ENCODE measurements at places on chromosomes 16 and 17.

- no peak for DNase-seq
Observed at GRCh38 chr16:80263848-80264694, 276.7 kb upstream of the DYNLRB2 start.

DNA sequence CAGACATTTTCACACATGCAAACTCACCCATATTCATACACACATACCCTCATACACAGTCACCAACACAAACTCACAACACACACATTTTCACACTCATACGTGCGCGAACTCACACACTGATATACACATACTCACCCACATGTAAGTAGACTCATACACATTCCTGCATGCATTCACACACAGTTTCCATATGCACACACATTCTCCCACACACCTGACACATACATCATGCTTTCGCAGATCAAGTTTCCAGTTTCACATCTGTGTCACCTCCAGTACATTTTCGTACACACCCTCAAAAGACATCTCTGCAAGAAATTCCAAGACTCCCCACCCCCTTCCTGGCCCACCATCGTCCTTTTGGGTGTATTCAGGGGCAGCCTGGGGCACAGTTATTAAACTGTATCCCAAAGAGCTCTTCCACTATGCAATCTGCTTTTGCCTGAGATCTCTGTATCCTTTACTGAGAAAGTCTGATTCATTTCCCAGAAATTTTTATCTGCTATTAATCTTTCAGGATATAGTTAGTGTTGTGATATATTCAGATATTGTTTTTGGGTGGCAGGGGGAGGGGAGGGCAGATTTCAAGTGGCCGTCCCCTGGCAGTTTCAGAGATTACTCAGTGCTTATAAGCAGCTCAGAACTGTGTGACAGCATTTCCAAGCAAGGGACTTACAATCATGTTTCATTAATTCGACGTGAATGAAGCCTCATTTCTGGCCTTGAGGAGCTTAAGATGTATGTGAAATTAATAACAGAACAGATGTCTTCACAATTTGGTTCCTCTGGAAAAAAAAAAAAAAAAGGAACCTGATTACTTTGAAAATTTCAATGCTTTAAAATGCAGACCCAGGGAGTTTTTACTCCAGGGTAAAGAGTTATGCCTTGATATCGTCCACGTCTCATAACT lies 35.3 kb upstream of the MMP2 start:
- DNase-seq = no peak

DNA sequence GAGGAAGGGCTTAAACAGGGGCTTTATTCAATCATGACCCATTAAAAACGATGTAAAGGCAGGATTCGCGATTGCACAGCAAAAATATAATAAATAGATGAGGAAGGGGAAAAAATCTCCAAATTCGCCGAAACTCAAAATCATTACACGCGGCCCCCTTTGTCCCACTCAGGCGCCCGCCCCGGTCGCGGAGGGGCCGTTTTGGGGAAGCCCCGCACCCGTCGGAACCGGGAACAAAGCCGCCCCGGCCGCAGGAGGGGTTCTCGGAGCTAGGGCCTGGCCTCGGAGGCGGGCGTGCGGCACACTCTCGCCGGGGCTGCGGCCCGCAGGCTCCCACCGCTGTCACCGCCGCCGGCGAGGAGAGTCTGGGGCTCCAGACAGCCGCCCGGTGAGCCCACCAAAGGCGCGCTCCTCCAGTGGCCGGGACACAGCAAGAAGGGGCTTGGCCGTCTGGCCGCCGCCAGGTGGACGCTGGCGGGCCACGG lies 521 bp downstream of the C16orf87 start:
- DNase-seq = no peak

DNA sequence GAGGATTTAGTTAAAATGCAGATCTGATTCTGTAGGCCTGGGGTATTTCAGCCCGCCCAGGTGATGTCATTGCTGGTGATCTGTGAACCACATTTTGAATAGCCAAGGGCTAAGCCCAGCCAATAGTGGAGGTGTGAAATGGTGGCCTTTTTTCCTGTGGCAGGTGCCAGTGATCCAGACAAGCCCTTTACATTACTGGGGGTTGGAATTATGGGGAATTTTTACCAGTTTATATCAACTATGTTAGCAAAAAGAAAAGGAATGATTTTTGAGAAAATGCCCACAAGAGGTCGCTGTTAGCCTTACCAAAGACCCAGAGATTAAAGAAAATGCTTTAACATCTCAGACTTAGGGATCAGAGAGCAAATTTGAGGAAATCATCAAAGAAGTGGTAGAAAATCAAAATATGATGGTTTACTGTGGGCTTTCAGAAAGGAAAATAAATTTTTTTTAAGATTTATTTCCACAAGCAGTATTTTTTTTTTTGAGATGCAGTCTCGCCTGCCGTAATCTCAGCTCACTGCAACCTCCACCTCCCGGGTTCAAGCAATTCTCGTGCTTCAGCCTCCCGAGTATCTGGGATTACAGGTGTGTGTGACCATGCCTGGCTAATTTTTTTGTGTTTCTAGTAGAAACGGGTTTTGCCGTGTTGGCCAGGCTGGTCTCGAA lies 3.9 kb downstream of the VPS35L start:
- DNase-seq = peak; percentile 78

- DNase-seq = no peak
Observed at GRCh38 chr16:24357511-24357910, 101.4 kb downstream of the CACNG3 start.

GRCh38 chr16:88453217-88453531 lies at the start of gene ZFPM1:
ZFPM1 (plus strand) TSS chr16:88453280; CDS start chr16:88453639, 359 bp downstream.
- DNase-seq = no peak

- no peak for DNase-seq
Observed at GRCh38 chr16:8920645-8921346, 38.6 kb downstream of the LITAFD start.

GRCh38 chr17:10266296-10266876 lies 68.0 kb upstream of the GAS7 start:
- no peak for DNase-seq

DNA sequence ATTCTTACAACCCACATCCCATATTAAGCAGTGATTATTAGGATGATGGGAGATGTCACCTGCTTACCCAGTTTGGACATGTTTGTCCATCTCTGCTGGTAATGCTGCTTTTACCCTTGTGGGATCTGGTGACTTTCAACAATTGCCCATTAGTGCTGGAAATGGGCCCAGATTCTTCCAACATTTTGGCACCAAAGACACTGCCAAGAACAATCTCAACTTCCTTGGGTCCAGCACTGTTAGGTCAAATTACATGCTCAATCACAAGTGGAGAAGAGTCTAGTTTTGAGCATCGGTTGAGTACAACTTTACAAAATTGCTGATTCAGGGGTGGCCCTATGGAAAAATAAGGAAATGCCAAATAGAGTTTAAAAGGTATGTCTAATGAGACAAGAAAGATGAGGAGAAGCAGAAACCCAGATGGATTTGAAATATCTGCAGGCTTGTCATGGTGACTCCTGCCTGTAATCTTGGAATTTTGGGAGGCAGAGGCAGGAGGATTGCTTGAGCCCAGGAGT lies 13.0 kb upstream of the ZFP3 start:
- DNase-seq = no peak

DNA sequence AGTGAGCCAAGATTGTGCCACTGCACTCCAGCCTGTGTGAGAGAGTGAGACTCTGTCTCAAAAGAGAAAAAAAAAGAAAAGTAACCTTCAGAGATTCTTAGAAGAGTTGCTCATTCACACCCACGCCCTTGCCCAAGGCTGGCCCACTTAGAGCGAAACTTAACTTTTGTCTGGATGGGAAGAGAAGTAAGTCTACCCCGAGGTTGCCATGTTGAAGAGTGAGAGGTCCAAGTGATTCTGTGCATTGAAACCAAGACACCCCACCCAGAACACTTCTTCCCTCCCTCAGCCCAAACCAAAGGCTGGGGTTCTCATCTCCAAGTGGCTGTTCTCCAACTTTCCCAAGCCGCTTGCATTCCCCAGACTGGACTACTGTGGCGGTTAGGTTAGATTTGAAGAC lies 2.4 kb upstream of the CISD3 start:
- no peak for DNase-seq

GRCh38 chr17:75864448-75864871 lies 9.3 kb upstream of the WBP2 start:
- DNase-seq = peak; percentile 90

GRCh38 chr17:30232015-30232823 lies 3.3 kb downstream of the SLC6A4 start:
- DNase-seq = no peak

DNA sequence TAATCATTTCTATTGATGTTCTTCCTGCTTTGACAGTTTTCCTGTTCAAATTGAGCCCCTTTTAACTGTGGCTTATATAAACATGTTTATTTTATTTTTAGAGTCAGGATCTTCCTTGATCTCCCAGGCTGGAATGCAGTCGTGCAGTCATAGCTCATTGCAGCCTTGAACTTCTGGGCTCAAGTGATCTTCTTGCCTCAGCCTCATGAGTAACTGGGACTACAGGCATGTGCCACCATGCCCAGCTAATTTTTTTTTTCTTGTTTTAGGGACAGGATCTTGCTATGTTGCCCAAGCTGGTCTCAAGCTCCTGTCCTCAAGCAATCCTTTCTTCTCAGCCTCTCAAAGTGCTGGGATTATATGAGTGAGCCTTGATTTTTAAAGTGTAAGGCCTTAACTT lies 14.7 kb downstream of the PHKB start:
- no peak for DNase-seq

GRCh38 chr17:2435181-2435741 lies 34.4 kb upstream of the MNT start:
- DNase-seq = no peak

DNA sequence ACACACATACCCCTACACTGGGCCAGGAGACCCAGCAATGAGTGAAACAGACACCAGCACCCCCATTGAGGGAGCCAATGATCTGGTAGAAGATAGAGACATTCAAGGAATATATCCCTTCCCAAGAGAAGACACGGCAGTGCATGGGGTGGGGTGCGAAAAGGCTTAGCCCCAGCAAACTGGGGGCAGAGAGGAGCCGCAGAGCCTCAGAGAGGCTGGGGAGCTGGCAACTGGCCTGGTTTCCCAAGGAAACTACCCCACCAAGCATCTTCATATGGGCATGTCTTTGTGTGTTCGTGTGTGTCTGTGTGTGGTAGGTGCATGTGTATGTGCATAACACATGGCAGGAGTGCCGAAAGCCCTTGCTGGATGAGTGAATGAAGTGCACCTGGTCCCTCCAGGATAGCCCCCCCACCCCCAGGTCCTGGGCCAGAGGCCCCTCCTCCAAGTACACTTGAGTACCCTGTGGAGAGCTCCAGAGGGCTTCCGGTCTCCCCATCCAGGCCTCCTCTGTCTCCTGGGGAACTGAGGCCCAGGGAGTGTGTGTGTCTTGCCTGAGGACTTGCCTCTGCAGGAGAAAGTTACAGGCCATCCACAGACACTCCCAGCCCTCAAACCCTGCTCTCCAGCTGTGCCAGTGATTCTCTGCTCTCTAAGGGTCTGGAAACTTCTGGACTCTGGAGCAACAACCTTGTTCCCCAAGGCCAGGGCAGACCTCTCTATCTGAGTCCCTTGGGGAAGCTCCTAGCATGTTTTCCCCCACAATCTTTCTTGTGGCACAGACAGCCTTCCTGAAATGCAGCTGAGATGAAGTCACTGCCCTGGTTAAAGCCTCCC lies 15.9 kb downstream of the TBX2 start:
- DNase-seq = no peak

GRCh38 chr16:49466881-49467280 lies 93.3 kb downstream of the C16orf78 start:
- no peak for DNase-seq

DNA sequence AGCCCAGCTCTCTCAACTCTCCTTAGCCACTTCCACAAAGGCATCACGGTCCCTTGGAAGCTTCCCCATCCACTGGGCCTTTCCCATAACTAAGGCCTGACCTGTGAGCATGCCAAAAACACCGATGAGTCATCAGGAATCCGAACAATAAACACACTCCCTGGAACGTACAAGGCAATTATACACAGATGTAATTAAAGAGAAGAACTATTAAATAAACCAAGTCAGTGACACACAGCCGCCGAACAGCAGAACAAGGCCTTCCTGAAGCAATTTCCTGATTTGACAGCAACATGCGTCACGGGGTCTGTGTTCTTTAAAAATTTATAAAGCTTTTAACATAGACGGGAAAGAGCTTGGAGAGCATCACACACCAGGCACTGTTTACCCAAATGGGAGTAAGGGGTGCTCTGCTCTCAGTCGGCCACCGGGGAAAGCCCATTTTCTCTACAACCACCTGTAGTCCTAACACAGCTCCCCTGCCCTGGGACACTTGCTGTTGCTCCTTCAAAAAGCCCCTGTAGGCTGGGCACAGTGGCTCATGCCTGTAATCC lies 29.4 kb downstream of the COG7 start:
- DNase-seq = no peak

DNA sequence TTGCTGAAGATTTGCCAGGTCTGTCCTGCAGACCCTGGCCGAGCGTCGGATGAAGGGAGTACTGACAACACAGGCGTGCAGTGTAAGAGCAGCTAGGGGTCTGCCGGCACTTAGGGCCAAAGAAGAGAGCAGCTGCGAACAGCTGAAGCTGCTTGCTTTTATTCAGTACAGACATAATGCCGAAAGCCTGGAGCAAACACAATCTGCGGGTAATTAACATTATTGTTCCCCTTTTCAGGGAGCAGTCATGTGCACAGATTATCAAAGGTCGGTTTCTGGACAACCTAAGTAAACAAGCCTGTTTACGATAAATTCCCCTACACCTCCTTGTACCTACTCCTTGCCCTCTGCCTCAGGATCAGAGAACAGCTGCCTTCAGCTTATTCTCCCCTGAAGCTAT lies 12.0 kb upstream of the KRT23 start:
- DNase-seq = no peak

DNA sequence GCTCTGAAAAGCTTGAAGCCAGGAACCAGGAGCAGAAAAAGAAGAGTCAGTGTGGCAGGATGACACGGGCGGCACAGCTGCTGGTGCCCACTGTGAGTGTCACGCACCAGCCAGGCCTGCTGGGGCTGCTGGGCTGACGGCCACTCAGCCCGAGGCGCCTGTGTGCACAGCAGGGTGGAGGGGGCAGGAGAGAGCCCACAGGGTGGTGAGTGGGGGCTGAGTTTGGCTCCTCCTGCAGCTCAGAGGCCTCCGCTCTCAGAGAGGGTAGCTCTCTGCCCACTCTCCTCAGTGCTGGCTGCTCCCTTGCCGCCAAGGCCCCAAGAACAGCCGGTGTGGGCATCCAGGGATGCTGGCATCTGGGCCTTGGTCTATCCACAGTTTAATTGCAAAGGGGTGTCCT lies 59.6 kb downstream of the GSG1L start:
- no peak for DNase-seq

DNA sequence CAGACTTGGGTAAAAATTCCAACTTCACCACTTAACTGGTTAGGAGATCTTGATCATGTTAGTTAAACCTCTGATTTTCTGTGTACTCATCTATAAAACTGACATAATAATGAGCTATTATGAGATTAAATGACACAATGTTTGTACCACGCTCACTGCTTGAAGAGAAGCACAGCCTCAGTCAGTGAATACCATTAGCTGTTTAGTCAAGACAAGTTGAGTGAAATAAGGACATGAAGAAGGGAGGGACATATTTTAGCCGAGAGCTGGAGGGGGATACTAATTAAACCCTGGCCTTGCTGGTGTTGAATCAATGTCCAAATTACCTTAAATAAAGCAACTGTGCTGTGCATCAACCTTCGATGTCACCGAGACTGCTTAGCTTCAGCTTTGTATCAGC lies 105.1 kb upstream of the TOX3 start:
- no peak for DNase-seq

GRCh38 chr17:4232168-4232813 lies 31.5 kb downstream of the ANKFY1 start:
- peak; percentile 12 for DNase-seq

GRCh38 chr16:86945166-86945900 lies 367.0 kb downstream of the FOXL1 start:
- no peak for DNase-seq
